ENCODE measurements at places on chromosomes 6 and 20. TPM values are rescaled to one million over a fixed set of nuclear protein-coding genes. Genes with fewer than 3 reads are reported as not detected.

- DNase-seq: no peak
These were observed 16.1 kb upstream of the CDK19 start for GRCh38 chr6:110831405-110831804.

POM121L2 gene
- not detected for total RNA-seq

DNA sequence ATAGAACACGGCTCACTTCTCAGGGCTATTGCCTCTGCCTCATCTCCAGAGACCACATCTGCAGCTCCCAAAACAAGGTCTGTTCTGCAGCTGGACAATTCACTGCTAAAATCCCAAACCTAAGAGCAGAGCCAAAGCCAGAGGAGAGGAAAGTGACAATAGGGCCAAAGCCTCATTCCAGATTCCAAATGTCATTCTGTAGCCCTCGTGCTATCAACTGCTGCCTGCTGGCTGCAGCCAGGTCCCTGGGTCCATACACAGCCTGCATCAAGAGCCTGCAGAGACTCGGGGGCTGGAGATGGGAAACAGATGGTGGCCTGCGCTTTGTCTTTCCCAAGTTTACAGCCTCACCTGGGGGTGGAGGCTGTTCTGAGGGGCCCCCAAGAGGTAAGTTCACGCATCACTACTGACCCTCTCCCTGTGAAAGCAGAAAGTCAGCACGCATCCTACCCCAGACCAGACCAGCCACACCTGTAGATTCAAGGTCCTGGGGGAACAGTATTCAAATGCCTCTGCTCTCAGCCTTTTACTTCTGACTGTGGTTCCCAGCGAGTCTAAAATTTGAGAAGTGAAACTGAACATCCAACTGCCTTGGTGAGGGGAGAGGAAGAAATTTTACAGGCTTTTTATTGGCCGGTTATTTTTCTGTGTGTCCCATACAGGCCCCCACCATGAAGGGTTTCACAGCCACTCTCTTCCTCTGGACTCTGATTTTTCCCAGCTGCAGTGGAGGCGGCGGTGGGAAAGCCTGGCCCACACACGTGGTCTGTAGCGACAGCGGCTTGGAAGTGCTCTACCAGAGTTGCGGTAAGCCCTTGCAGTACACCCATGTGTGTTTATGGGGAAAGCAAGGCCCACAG, at the start of gene LY86:
Gene LY86 (plus strand): TSS at position 657 of the 860 bp plus-strand sequence. CDS start 15 bp downstream, at position 672.
- DNase-seq: peak; percentile 57

ALDH8A1 gene
- total RNA-seq: 0.20 TPM

GRCh38 chr6:77822265-77822664, 169.4 kb downstream of the MEI4 start:
- DNase-seq: no peak

MYL9 gene
- 1,967 TPM for total RNA-seq

BEND6 gene
- total RNA-seq: 0.35 TPM

DNA sequence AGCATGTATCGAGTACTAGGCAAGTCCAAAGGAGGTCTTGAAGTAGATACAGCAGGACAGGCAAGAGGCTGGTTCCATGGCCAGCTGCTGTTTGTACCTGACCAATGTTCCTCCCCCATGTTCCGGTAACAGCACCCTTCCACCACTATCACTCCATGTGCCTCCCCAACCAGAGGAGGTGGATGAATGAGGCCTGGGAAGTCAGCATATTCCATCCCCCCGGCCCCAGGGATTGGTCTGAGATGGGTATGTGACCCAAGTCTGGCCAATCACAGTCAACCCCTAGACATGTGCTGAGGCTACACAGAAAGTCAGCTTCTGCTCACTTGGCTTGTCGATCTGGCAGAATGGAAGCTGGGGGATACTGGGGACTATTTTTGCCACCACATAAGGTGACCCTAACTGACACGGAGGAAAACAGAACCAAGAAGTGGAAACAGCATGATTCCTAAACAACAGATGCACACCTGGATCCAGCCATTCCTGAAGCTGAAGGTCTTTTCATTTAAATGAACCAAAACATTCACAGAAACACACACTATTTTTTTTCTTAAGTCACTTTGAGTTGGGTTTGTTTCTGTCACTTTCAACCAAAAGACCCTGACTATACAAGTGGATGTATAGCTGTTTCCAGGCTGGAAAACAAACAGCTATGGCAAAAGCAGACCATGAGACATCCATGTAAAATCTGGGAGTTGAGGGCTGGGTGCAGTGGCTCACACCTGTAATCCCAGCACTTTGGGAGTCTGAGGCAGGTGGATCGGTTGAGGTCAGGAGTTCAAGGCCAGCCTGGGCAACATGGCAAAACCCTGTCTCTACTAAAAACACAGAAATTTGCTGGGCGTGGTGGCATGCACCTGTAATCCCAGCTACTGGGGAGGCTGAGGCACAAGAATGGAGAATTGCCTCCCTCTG, 70.4 kb upstream of the PTPN1 start:
- peak; percentile 8 for DNase-seq

DNA sequence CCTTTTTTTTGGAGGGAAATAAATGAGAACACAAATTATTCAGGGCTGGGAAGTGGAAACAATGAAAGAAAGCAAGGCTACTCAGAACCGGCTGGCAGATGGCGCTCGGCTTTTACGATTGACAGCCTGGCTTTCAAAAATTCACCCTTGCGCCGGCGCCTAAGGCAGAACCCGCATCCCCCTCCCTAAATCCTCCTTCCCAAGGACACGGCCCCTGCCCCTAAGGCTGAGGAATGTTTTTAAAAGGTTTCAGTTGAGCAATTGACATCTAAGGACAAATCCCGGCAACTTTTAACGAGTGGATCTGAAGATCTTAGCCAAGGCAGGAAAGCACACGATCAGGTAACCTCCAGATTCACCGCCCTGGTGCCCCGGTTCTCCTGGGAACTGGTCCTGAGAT, 16.3 kb downstream of the GNAS start:
- no peak for DNase-seq

- DNase-seq: no peak
These were observed 95.3 kb downstream of the EPB41L2 start for GRCh38 chr6:130967502-130968445.

DNA sequence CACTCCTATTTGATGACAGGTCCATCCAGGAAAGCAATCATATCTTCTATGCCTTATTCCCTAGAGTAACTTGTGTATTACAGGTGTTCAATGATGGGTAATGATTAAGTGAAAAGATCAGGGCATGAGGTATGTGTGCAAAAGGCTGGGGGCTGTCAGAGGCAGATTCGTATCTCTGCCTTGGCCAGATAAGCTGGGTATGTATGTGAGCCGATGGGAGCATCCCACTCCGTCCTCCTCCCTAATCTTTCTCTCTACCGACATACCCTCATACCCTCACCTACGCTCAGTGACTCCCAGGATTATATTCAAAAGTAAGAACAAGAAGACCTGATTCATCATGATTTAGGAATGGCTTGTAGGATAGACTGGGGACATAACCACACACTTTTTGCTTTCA, 238.7 kb downstream of the PLCB1 start:
- DNase-seq: no peak

DNA sequence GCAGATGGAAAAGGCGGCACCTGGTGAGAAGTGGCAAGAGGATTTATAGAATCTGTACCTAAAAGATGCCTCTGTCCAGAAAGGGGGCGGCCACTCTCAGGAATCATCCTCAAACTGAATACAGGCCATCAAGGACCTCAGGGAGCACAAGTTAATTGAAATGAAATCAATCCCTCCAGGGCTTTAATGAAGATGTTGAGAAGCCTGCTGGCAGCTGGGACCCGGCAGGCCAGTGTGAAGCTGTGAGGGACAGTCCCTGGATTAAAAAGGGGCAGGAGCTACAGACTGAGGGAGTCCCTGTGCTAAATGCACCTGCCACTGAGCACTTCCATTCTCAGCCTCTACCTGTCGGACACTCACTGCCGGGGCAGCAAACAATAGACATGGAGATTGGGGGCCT, 107.7 kb upstream of the GGTLC1 start:
- DNase-seq: no peak

All from left ventricle myocardium superior (tissue), 1 donor.